Vagina (tissue), 2 donors: ENCODE measurements at places on chromosomes 6 and 20.

DNA sequence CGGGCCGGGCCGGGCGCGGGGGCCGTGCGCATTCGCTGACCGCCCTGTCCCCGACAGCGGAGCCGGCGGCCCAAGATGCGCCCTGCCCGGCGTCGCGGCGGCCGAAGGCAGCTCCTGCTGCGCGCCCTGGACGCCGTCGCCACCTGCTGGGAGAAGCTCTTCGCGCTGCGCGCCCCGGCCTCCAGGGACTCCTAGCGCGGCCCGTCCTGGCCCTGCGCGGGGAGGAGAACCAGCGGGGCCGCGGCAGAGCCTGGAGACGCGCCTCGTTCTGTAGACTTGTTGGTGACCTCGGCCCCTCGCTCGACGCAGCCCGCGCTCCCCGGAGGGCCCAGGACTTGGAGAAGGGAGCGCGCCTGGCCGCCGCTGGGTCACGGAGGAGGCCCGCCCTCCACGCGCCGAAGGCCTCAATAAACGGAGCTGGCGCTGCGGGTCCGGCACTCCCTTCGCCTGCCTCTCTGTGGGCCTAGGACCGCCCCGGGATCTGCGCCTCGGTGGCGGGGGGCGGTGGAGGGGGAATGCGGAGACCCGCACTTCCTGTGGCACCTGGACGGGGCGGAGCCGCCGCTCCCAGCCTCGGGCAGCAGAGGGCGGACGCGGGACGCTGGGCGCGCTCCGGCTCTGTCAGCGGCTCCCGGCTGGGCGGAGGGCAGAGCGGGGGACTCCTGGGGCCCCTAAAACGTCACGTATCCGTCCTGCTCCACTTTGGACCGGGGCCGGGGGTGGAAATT lies 2.7 kb downstream of the C20orf204 start:
- no peak for DNase-seq

- no peak for DNase-seq
Measured at GRCh38 chr6:17606606-17607005, 6.5 kb downstream of the FAM8A1 start.

DNA sequence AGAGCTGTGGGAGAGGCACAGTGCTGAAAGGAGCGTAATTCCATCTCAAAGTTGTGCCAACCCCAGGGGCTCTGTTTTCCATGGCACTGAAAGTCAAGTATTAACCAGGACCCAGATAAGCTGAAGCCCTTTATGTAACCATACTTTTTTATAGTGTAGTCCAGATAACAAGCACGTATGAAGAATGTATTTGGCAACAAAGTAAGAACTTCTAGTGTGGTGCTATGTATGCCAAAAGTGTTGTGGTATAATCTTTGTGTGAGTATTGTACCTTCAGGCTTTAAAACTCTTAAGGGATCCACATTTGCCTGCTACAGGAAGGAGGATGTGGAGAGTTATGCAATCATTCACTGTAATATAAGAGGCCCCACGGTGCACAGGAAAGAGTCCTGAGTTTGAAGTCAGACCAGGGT lies 129.4 kb downstream of the IBTK start:
- DNase-seq = no peak

GRCh38 chr6:97697456-97697855 lies 414.4 kb upstream of the MMS22L start:
- no peak for DNase-seq

DNA sequence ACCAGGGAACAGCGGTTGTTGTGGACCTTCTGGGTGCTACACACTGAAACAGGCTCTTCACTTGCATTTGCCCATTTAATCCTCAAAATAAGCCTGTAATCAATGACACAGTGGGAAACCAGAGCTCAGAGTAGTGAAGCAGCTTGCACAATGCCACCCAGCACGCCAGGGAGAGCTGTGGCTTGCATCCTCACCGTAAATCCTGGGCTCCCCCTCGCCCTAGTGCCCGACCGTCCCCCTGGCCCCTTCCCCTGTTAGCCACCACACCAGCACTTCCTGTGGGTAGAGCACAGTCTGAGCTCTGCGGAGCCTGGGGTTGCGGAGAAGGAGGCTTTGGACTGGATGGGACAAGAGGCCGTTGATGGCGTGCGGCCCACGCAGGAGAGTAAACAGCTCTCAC lies 14.5 kb downstream of the VSTM2L start:
- DNase-seq = no peak

- no peak for DNase-seq
Measured at GRCh38 chr6:18495236-18495635, 108.1 kb downstream of the RNF144B start.

DNA sequence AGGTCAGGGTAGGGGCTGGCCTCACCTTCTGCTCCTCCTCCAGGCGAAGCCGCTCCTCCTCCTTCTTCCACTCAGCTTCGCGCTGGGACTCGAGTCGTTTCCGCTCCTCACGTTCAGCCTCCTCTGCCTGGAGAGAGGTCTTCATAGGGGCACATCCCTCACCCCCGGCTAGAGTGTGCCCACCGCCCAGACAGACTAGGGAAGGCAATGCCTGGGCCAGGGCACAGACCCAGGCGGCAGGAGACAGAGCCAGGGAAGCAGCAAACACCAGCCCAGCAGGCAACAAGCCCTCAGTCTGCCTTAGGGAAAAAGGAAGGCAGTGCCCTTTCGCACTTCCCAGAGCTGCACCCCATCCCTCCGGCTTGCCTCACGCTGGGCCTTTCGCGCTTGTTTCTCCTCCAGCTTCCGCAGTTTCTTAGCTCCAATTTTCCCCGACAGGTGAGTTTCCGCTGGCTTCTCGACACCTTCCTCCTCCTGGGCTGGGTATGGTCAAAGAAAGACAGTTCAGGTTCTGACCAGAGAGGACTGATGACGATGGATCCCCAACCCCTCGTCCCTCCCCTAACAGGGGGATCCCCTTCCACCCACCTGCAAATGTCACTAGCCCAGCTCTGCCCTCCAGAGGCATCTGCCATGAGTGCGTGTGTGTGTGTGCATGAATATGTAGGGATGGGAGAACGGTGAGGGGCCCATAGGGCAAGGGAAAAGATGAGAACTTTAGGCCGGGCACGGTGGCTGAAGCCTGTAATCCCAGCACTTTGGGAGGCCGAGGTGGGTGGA lies 4.3 kb downstream of the DDRGK1 start:
- no peak for DNase-seq

DNA sequence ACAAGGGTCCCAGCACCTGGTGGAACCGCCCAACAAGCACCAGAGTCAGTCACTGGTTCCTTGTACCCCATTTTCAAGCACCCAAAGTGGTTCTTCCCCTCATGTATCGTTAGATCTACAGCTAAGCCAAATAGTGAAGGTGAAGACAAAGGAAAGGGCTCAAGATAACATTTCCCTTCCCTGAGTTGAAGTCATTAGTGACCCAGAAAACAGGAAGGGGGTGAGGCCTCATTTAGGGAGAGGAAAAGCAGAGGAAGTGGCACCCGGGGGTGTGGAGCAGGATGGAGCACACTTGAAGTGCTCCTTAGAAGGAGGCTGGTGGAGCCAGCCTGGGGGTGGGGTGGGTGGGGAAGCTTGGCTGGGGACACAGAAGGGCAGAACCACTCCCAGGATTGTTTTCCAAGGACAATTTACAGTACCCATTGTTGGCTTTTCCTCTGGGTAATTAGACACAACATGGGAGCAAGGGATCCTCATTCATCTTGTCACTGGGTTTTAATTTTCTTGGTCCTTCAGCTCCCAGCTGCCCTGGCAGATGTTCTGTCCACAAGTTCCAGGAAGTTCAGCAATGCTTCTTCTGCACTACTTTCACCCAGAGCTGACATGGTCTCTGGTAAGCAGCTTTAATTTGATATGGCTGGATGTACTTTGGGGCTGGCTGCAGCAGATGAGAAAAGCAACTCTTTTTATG lies 73.3 kb upstream of the CD93 start:
- DNase-seq = peak; percentile 82

DNA sequence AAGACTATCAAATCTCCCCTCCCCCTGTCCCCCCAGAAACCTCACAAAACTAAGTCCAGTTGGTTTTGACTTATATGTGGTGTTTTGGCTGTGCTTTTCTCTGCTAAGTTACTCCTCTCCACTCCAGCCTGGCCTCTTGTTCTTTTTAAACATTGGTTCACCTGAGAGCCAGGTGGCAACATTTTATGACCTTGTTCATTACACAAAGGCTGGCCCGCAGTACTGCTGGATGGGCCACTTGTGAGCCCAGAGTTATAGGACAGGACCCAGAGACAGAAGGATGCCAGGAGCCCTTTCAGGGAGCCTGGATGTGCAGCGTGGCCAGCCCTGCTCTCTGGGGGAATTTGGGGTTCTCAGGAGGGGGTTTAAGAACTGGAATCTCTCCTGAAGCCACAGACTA lies 90.0 kb downstream of the RAMACL start:
- DNase-seq = no peak

DNA sequence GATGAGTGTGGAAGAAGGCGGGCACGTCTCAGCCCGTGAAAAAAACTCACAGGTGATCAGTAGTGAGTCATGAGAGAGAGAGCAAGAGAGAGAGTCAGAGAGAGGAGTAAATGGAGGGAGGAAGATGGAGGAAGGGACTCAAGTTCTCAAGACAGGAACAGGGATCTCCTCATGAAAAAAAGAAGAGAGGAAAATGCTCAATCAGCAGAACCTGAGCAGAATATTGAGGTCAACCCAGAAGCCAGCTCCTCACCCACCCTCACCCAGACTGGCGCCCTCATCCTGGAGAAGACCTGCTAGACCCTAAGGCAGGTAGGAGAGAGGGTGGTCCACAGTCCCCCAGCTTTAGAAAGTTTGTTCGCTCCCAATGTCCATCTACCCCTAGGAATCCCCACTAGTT lies 4.8 kb downstream of the UBD start:
- no peak for DNase-seq

- no peak for DNase-seq
Measured at GRCh38 chr6:170516783-170517616, 36.1 kb downstream of the PSMB1 start.

- DNase-seq = peak; percentile 76
Measured at GRCh38 chr20:41175201-41175651, 37.9 kb downstream of the PLCG1 start.

DNA sequence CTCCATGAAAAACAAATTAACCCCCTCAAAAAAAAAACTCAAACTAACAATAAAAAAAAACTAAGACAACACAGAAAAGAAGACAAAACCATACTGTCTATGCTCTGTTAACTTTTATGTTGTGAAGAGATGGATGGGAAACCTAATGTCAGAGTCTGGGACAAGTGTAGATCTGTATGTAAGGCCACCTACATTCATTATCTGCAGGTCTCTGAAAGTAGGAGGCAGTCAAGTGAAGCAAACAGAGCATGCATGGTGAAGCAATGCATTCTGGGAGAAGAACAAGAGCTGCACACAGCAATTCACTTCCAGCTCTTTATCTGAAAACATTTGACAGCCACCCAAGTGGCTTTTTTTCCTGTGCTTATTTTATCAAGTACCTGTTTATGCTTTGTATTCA lies 452.0 kb downstream of the EPHA7 start:
- no peak for DNase-seq

DNA sequence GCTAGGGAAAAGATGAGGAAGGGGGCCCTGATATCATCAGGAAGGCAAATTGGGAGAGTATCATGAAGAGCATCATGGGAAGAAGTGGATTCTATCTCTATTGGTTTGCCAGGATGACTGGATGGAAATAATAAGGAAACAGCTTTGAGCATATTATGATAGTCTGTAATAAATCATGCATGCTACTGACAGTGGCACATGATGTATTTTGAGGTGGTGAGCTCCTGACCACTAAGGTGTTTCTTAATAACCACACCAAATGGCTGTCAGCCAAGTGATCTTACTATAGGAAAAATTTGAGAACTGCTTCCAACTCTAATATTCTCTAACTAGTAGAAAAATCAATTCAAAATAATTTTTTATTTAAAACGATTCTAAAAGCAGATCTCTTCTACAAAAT lies 548.4 kb upstream of the JAG1 start:
- DNase-seq = no peak

DNA sequence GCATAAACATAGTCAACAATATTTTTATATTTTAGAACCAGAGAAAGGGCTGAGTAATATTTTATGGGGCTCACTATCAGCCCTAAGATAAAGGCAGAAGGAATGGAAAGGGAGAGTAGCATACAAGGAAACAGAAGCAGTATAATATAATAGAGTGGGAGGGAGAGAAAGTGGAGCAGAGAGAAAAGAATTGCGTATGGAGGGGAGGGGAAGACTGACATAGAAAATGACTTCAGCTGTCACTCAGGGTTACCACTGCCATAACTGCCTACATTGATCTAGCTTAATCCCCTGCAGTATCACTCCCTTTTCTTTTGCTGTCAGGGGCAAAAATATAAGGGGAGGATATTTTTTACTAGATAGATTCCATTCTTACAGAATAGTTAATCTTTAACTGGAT lies 1133.5 kb upstream of the MAP3K7 start:
- no peak for DNase-seq

GRCh38 chr6:42813906-42814444 lies 32.1 kb downstream of the BICRAL start:
- no peak for DNase-seq

DNA sequence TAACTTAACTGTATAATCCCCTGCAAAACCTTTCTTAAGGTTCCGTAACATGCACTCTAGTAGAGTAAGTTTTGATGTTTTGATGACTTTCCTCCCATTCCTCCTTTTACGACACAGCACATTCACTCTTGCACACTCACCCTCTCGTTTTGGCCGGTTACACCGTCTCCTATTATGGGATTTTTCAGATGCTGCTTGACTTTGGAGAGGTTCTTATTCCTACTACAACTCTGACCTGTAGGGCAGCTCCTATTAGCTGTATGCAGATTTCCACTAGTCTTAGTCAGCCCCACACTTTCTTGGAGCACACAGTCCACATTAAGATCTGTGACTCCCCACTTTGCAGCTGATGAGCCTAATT lies 223.7 kb upstream of the SYNCRIP start:
- no peak for DNase-seq

- no peak for DNase-seq
Measured at GRCh38 chr20:79565-79964, 7.9 kb upstream of the DEFB125 start.

GRCh38 chr20:5845681-5846615 lies 95.7 kb downstream of the SHLD1 start:
- no peak for DNase-seq

- DNase-seq = no peak
Measured at GRCh38 chr6:42915732-42916131, at the start of gene PTCRA. PTCRA (plus strand) TSS chr6:42916053; CDS start chr6:42916070, 17 bp downstream.

- no peak for DNase-seq
Measured at GRCh38 chr6:21665110-21665391, 71.5 kb downstream of the SOX4 start.

DNA sequence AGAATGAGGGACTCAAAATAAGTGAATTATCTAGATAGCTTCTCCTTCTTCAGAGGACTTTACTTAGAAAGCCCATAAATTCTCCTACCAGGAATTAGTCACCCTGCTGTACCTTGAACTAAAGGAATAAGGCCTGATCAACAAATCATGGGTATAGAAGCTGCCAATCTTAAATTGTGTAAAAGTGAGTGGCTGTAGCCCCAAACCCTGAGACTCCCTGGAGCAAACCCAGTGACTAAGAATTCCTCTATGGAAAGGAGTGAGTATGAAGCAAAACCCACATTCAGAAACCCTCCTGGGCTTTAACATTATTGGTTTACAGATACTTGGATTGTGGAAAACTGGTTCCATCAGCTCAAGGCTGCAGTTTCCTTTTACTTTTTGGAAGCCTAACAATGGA lies 285.8 kb upstream of the TBX18 start:
- DNase-seq = no peak
